ENCODE measurements at places on chromosomes 6 and 20. TPM values are rescaled to one million over a fixed set of nuclear protein-coding genes. Genes with fewer than 3 reads are reported as not detected.

DNA sequence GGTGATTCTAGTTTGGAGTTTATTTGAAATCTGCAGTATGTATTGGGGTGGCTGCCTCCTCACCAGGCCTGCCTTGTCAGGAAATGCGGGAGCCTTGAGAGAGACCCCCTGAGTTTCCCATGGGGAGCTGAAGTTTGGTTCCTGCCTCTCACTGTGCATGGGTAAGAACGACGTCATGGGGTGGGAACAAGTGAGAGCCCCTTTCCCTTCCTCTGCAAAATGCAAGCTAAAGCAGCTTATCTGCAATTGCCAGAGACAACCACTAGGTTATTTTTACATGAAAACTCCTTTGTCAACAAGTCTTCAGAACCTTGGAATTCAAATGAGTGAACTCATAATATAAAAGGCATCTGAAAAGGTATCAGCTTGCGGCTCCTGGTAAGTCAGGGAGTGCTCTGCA, 58.4 kb downstream of the TMEM170B start:
- no peaks in the 10 kb centered on the region for H3K27me3 ChIP-seq
- no peaks in the 10 kb centered on the region for H3K4me1 ChIP-seq
- H3K4me3 ChIP-seq = no peak overlapping the region
- no peak overlapping the region for H3K27ac ChIP-seq

DNA sequence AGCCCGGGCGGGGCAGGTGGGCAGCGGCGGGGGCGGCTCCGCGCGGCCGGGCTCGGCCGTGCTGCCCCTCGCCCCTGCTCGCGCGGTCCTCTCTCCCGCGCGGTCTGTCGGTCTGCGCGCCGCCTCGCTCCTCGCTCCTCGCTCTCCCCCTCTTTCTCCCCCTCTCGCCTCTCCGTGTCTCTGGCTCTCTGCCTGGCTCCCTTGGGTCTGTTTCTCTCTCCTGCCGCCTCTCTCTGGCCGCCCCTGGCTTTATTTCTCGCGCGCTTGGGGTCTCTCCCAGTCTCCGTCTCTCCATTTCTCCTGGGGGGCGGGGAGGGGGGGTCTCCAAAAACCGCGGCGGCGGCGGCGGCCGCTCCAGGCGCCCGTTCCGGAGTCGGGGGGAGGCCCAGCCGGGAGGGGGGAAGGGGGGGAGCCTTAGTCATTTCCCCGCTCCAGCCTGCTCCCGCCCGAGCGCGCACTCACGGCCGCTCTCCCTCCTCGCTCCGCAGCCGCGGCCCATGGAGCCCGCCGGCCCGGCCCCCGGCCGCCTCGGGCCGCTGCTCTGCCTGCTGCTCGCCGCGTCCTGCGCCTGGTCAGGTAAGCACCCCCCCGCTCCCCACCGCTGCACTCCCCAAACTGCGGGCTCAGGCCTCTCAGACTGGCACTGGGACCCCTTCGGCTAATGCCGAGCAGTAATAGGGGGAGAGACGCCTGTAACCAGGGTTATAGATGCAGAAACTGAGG, at the start of gene SIRPA:
Gene SIRPA (plus strand): TSS at position 457 of the 723 bp plus-strand sequence. CDS start 41 bp downstream, at position 498.
- H3K27me3 ChIP-seq = peaks cover 10% of the 10 kb centered on the region
- peak within 1 kb of the TSS; percentile 61 for H3K4me3 ChIP-seq
- peak; percentile 54 for DNase-seq
- no peak within 1 kb of the TSS for H3K27ac ChIP-seq

- H3K27ac ChIP-seq = no peak overlapping the region
- H3K36me3 ChIP-seq = no peaks in the 10 kb centered on the region
- no peaks in the 10 kb centered on the region for H3K27me3 ChIP-seq
- DNase-seq = no peak
These were observed 49.8 kb upstream of the HEY2 start for GRCh38 chr6:125699591-125699990.

GRCh38 chr6:150204705-150205472, 62.0 kb downstream of the PPP1R14C start:
- DNase-seq = no peak
- H3K27me3 ChIP-seq = no peaks in the 10 kb centered on the region
- no peak overlapping the region for H3K4me3 ChIP-seq
- no peaks in the 10 kb centered on the region for H3K36me3 ChIP-seq
- no peak overlapping the region for H3K27ac ChIP-seq

Gene OLIG3
- not detected for total RNA-seq

- H3K4me1 ChIP-seq = peaks cover 10% of the 10 kb centered on the region
- peak overlapping the region; percentile 43 for H3K4me3 ChIP-seq
- no peaks in the 10 kb centered on the region for H3K36me3 ChIP-seq
- DNase-seq = peak; percentile 13
These were observed 995.8 kb upstream of the FLRT3 start for GRCh38 chr20:15333170-15333569.

GRCh38 chr6:71203206-71203605, 85.4 kb upstream of the OGFRL1 start:
- no peaks in the 10 kb centered on the region for H3K36me3 ChIP-seq
- H3K27me3 ChIP-seq = no peaks in the 10 kb centered on the region

Gene PHF1
- 179 TPM for total RNA-seq

DNA sequence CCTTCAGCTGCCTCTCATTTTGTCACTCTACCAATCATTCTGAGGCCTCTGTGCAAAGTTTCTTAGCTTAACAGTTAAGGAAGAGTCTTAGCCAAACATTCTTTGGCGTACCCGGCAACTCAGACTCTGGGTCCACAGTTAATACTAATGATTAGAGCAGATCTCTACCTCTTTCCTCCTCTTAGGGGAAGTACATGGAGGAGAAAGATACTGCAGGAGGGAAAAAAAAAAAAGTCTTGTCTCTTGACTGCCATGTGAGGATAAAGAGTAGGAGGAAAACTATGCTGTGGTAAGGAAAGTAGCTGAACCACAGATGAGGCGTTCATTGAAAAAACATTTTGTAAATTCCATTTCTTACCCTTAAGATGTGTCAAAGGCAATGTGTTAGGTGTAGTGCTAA, 44.0 kb upstream of the MARCKS start:
- DNase-seq = no peak
- no peaks in the 10 kb centered on the region for H3K27me3 ChIP-seq
- H3K4me1 ChIP-seq = peaks cover 28% of the 10 kb centered on the region
- H3K27ac ChIP-seq = no peak overlapping the region

DNA sequence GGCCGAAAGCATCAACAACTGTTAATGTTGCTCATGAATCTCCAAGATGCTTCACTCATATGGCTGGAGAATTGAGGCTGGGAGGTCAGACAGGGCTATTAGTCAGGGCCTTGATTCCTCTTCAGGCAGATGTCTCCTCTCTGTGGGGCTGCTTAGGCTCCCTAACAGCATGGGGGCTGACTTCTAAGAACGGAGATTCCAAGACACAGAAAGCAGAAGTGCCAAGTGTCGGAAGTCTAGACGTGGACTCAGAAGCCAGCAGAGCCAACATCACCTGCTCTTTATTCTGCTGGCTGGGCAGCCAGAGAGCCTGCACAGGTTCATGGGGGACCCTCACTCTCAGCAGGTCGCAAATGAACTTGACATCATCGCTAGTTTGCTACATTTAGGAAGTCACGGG, 279.8 kb downstream of the CDH26 start:
- H3K4me1 ChIP-seq = no peaks in the 10 kb centered on the region
- H3K27me3 ChIP-seq = no peaks in the 10 kb centered on the region
- H3K36me3 ChIP-seq = no peaks in the 10 kb centered on the region
- no peak for DNase-seq

Gene WFDC10B
- total RNA-seq = not detected

DNA sequence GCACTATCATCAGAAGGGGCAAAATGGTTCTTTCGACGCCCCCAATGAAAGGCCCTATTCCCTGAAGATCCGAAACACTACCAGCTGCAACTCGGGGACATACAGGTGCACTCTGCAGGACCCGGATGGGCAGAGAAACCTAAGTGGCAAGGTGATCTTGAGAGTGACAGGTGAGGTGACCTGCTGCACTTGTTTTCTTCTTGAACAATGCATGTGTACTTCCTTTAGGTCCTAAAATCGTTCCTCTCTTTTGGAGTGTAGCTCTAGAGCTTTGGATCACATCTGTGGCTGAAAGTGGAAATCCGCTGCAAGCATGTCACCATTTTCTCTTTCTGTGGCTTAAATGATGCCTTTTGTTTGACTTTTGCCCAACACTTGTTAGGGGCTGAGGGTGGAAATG, 14.0 kb downstream of the CD83 start:
- H3K4me3 ChIP-seq = no peak overlapping the region
- no peaks in the 10 kb centered on the region for H3K27me3 ChIP-seq
- peaks cover 91% of the 10 kb centered on the region for H3K36me3 ChIP-seq
- peaks cover 70% of the 10 kb centered on the region for H3K4me1 ChIP-seq

DNA sequence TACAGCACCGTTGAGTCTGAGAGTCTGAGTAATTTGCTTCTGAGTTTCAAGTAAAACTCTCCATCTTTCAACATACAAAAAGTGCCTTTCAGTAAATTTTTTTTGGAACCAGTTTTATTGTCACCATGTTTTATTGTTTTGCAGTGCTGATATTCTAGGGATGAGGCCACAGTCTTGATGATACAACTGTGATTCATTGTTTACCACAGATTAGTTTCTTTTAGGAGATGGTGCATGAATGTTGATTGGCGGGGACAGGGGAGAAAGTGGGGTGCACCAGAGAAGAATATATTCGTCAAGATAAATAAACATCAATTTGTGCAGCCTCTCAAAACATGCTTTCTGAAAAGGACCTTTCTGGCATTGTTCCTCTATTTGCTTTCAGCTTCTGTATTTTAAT, 109.0 kb downstream of the MCHR2 start:
- H3K4me3 ChIP-seq = no peak overlapping the region
- no peak overlapping the region for H3K27ac ChIP-seq
- H3K27me3 ChIP-seq = no peaks in the 10 kb centered on the region
- H3K4me1 ChIP-seq = no peaks in the 10 kb centered on the region

Gene KHDRBS2
- total RNA-seq = 10.6 TPM

Gene OPRL1
- 7.3 TPM for total RNA-seq

DNA sequence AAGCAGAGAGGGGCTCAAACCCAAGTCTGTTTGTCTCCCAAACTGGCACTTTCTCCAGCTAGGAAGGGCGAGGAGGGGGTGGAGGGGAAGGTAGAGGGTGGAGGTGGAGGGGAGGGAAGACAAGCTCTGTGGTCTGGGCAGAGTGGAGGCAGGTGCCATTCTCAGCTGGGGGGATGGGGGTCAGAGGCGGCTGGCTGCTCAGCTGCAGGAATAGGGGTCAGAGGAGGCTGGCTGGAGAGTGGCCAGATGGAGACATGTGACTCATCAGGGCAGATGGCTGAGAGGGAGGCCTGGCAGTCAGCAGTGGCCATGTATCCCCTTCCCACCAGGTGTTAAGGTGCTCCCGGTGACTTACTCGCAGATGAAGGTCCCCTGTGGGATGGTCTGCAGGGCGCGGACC, 3.5 kb upstream of the SLC44A4 start:
- H3K27me3 ChIP-seq = no peaks in the 10 kb centered on the region
- no peaks in the 10 kb centered on the region for H3K4me1 ChIP-seq
- no peak overlapping the region for H3K4me3 ChIP-seq
- H3K27ac ChIP-seq = no peak overlapping the region

Gene SS18L1
- 20.7 TPM for total RNA-seq
